ENCODE measurements at places on chromosomes 12 and 14. TPM values are rescaled to one million over a fixed set of nuclear protein-coding genes. Genes with fewer than 3 reads are reported as not detected.

DNA sequence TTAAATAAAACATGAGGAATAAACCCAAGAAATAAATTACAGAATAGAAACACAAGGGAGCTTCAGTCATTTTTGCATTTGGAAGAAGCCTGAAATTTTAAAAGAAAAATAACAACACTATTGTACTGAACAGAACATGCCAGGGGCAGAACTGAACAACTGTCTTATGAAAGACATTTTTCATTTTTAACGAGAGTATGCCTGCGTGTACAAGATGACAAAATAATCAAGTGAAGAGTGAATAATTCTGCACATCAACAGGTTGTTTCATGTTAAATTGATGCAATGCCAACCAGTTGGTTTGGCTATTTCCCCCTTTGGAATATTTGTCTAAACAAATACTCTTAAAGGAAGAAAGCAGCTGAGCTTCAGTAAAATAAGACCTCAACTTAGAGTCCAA, 103.3 kb upstream of the BTG1 start:
- no peak for DNase-seq

GRCh38 chr12:52275686-52276085, 1.2 kb downstream of the KRT86 start:
- DNase-seq, result no peak

DNA sequence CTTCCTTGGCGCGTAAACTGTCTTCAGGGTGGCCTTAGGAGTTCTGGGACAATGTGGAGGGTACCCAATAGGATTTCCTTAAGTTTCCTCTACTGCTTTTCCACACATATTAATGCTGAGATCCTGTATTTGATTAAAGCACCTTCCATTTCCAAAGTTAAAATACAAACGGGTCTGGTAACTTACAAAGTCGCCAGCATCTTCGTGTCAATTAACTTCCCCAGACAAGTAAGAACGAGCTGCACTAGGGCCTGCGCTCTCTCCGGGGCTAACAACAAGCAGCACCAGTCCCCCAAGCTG, 130.9 kb downstream of the NDUFA12 start:
- DNase-seq, result no peak

GRCh38 chr12:9750276-9751203, 10.2 kb downstream of the CD69 start:
- DNase-seq, result no peak

GRCh38 chr14:102955636-102956408, 33.4 kb downstream of the AMN start:
- DNase-seq, result no peak

- no peak for DNase-seq
Observed at GRCh38 chr12:93198086-93198485, 179.6 kb upstream of the NUDT4 start.

- no peak for DNase-seq
Observed at GRCh38 chr12:90128526-90128925, 419.9 kb upstream of the ATP2B1 start.

GRCh38 chr14:65783101-65783500, 370.6 kb downstream of the FUT8 start:
- no peak for DNase-seq

GRCh38 chr12:27399074-27399473, 47.5 kb upstream of the SMCO2 start:
- DNase-seq, result no peak

DNA sequence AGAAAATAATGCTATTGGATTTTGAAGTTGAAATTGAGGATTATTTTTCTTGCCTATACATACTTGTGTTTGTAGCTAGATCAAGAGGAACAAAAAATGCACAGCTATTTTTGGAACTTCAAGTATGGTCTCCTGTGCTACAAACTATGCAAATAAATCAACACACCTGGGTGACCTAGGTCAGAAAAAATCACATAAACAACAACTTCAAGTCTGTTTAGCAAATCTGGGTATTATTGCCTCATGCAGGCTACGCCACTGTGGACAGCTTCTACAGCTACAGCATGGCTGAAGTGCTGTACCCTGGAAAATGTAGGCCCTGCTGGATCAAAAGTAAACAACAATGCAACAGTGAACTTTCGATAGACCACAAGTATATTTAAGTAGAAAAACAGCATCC, 87.5 kb downstream of the SLC6A15 start:
- no peak for DNase-seq

DNA sequence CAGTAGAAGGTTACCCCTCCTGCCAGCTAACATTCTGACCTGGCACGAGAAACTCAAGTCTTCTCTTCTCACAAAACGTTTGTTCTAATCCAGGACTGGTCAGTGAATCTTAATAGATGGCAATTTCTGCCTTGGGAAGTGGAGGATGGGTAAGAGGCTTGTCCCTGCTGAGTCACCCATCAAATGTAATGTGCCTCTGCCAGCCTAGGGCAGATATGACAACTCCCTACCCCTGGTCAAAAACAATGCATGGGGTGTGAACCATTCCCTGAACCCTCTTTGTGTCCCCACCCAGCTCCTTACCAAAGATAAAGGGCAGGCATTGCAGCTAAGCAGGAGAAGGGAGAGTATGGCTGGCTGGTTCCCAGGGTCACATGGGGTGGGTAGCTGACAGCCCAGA, 1052.9 kb downstream of the GALC start:
- no peak for DNase-seq

- no peak for DNase-seq
Observed at GRCh38 chr12:15605881-15606590, 183.2 kb downstream of the EPS8 start.

- no peak for DNase-seq
Observed at GRCh38 chr12:4899364-4899763, 10.3 kb upstream of the KCNA1 start.

GRCh38 chr14:23454445-23454856, 15.1 kb upstream of the NGDN start:
- DNase-seq, result no peak

DNA sequence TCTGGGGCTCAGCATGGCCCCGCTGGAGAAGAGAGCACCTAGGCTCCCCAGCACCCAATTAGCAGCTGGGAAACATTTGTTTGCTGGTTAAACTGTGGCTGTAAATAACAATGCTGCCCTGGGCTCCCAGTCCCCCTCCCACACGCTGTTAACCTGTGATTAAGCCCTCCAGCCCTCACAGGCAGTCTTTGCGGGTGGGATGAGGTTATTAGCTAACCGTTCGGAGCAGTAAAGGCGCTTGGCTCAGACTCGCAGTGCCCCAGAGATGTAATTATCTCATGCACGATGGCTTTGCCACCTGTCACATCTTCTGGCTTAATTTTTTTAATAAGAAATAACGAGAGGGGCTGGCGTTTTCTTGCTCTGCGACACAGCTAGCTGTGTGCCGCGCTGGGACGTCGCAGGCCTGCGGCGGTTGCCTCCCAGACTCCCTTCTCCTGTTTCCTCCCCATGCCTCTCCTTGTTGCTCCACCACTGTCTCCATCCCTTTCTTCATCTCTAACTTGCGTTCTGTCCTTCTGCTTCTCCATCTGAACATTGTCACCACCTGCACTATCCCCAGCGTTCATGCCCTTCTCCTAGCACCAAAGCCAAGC, 239.2 kb upstream of the FKBP4 start:
- no peak for DNase-seq

GRCh38 chr12:113472191-113473121, 785 bp upstream of the LHX5 start:
- no peak for DNase-seq

- DNase-seq, result no peak
Observed at GRCh38 chr12:100566887-100567637, 6.4 kb upstream of the GAS2L3 start.

GRCh38 chr12:79927772-79928474, 7.0 kb downstream of the PPP1R12A start:
- DNase-seq, result no peak

DNA sequence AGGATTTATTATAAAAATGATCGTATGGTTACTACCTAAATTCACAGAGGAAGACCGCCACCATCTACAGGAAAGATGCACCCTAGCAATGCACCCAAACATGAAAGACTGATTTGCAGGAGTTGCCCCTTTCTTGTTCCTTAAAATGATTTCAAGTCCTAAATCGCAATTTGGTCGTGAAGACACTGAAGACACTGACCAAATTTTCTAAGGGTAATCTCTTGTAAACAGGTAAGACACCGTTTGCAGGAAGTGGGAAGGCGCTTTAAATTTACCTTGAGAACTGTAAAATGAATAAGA, 1.0 kb downstream of the SOS2 start:
- no peak for DNase-seq

GRCh38 chr14:21205678-21206581, 50.1 kb upstream of the OR5AU1 start:
- DNase-seq, result no peak

DNA sequence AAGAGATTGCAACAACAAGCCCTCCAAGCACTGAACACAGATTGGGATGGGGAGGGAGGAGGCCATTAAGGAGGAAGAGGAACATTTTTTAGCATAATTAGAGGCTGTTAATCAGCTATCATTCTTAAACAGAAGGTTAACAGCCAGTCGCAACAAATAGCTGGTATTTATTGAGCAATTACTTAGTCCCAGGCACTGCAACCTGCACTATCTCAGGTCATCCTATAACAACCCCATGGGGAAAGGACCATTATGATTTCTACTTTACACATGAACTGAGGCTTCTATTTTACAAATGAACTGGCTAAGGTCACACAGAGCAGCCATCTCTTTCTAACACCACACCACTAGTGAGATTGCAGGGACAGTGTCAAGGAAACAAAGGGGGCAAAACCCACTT, 10.4 kb downstream of the RAB35 start:
- DNase-seq, result no peak

GRCh38 chr12:56029166-56029519, 8.3 kb downstream of the IKZF4 start:
- no peak for DNase-seq

DNA sequence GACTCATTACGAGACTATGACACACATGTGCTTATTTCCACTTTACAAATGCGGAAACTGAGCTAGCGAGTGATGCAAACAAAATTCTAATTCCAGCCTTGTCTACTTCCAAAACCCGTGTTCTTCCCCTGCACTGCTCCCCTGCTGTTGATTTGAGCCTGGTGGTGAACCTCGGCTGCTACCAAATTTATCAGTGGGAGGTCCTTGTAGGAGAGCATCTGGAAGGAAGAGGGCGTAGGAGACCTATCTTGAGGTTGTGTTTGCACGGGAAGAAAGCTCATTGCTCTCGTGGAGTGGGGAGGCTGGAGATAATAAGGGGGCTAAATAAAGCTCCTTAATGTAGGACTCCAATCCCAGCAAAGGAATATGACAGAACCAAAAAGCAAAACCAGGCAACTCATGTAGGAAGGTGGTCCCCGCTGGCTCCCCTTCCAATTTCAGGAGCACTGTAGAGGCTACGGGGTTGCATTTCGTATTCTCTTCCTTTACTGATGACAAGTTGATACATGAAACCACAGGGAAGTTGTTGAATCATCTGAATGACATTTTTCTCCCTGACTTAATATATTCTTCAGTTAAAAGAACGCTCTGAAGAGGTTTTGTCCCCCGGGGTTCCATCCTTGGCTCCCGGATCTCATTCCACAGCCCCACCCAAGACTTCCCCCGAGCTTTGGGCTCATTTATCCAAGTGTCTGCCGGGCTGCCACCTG, 52.6 kb downstream of the FZD10 start:
- DNase-seq, result no peak

GRCh38 chr12:56998981-56999380, 7.4 kb downstream of the ZBTB39 start:
- no peak for DNase-seq

DNA sequence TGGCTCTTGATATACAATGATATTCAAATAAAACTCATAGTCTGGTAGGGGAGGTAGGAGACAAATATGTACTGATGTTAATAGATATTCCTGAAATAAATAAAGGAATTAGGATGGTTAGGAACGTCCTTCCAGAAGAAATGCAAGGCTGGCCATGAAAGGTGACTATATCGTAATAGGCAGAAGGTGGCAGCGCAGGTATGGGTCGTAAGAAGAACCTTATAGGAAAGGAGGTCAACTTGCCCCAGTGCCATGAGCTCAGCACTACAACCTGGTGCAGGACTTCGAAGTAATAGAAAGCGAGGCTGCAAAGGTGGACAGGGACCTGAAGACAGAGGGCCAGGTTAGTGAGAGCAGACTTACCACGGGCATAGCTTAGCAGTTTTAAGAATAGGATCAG, 55.3 kb upstream of the FGD4 start:
- DNase-seq, result no peak

DNA sequence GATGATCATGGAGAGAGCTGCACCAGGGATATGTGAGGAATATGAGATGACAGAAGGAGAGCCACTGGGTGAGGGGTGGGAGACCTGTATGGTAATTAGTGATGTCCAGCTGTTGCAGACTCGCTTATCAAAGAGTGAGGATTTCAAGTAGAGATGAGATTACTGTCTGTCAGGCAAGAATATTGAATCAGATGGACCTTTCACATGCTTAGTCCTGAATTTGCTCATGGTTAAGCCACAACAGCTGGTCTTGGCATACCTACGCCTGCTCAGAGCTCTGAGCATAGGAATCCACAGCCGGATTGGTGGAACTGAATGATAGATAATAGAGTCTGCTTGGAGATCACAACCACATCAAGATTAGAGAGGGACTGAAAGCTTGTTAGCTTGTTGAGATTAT, 115.2 kb upstream of the ARHGAP5 start:
- DNase-seq, result no peak

- peak; percentile 37 for DNase-seq
Observed at GRCh38 chr14:95651821-95652583, 34.2 kb upstream of the TCL1B start.

PMCH gene
- polyA plus RNA-seq, result 0.58 TPM

SDR9C7 gene
- polyA plus RNA-seq, result 0.07 TPM

FOXN4 gene
- 1.8 TPM for polyA plus RNA-seq

DCN gene
- 520 TPM for polyA plus RNA-seq

C1S gene
- 50.5 TPM for polyA plus RNA-seq

TRIM9 gene
- polyA plus RNA-seq, result 2.5 TPM

CPNE6 gene
- not detected for polyA plus RNA-seq

ALKBH2 gene
- 31.2 TPM for polyA plus RNA-seq

TAS2R8 gene
- polyA plus RNA-seq, result not detected

REM2 gene
- polyA plus RNA-seq, result 0.89 TPM

AVPR1A gene
- polyA plus RNA-seq, result 11.0 TPM

KCNH3 gene
- polyA plus RNA-seq, result 3.9 TPM

KLHL33 gene
- 0.50 TPM for polyA plus RNA-seq

SERPINA12 gene
- polyA plus RNA-seq, result 0.23 TPM

HPD gene
- polyA plus RNA-seq, result 3.9 TPM

GPRC5D gene
- polyA plus RNA-seq, result 0.86 TPM

LRRK2 gene
- polyA plus RNA-seq, result 38.1 TPM

RPL10L gene
- not detected for polyA plus RNA-seq

Data from right renal cortex interstitium (tissue), 3 donors.